ENCODE measurements at places on chromosomes 6 and 20. TPM values are rescaled to one million over a fixed set of nuclear protein-coding genes. Genes with fewer than 3 reads are reported as not detected.

SLC13A3 gene
- total RNA-seq: 3.2 TPM

KIZ gene
- total RNA-seq: 73.3 TPM

ITCH gene
- total RNA-seq: 88.1 TPM

PREX1 gene
- 27.1 TPM for total RNA-seq

HLA-DOA gene
- 1.2 TPM for total RNA-seq

ADGRF1 gene
- total RNA-seq: 5.4 TPM

PNISR gene
- 173 TPM for total RNA-seq

C2 gene
- total RNA-seq: 5.1 TPM

LAMA5 gene
- total RNA-seq: 121 TPM

LRFN2 gene
- 1.1 TPM for total RNA-seq

VNN1 gene
- total RNA-seq: 0.16 TPM

SEL1L2 gene
- 4.1 TPM for total RNA-seq

CLVS2 gene
- 0.16 TPM for total RNA-seq

COL12A1 gene
- 13.6 TPM for total RNA-seq

CRISP2 gene
- 197 TPM for total RNA-seq

APOBEC2 gene
- 0.87 TPM for total RNA-seq

BMP5 gene
- total RNA-seq: 0.06 TPM

CPNE1 gene
- total RNA-seq: 60.6 TPM

PMEPA1 gene
- total RNA-seq: 8.1 TPM

KIF13A gene
- total RNA-seq: 28.7 TPM

ROMO1 gene
- 200 TPM for total RNA-seq

SLC22A16 gene
- total RNA-seq: 17.2 TPM

STMN3 gene
- total RNA-seq: 8.4 TPM

MOG gene
- not detected for total RNA-seq

TGM3 gene
- 3.1 TPM for total RNA-seq

NT5DC1 gene
- 10.7 TPM for total RNA-seq

PDYN gene
- 4.2 TPM for total RNA-seq

PNPLA1 gene
- total RNA-seq: 3.5 TPM

SLC35D3 gene
- total RNA-seq: not detected

FNDC11 gene
- 121 TPM for total RNA-seq

FAXC gene
- total RNA-seq: 2.7 TPM

JAG1 gene
- 24.7 TPM for total RNA-seq

PRRT1 gene
- 4.2 TPM for total RNA-seq

Measured in testis (tissue), 5 donors.